ENCODE measurements at places on chromosomes 2 and 18. TPM values are rescaled to one million over a fixed set of nuclear protein-coding genes. Genes with fewer than 3 reads are reported as not detected.

GRCh38 chr2:169727065-169727464, 6.6 kb upstream of the KLHL23 start:
- no peak for DNase-seq
- H3K4me3 ChIP-seq: no peak overlapping the region
- peaks cover 3% of the 10 kb centered on the region for H3K27me3 ChIP-seq
- no peaks in the 10 kb centered on the region for H3K4me1 ChIP-seq

GRCh38 chr2:159609811-159610549, 6.4 kb downstream of the BAZ2B start:
- H3K27me3 ChIP-seq: peaks cover 5% of the 10 kb centered on the region
- DNase-seq: no peak
- H3K36me3 ChIP-seq: no peaks in the 10 kb centered on the region
- H3K27ac ChIP-seq: no peak overlapping the region
- H3K4me1 ChIP-seq: peaks cover 3% of the 10 kb centered on the region
- no peak overlapping the region for H3K4me3 ChIP-seq

- H3K27ac ChIP-seq: no peak overlapping the region
- DNase-seq: no peak
- H3K36me3 ChIP-seq: no peaks in the 10 kb centered on the region
- H3K4me3 ChIP-seq: no peak overlapping the region
- no peaks in the 10 kb centered on the region for H3K4me1 ChIP-seq
Measured at GRCh38 chr2:169185711-169186110, 116.3 kb downstream of the DHRS9 start.

- H3K4me1 ChIP-seq: peaks cover 23% of the 10 kb centered on the region
- no peaks in the 10 kb centered on the region for H3K36me3 ChIP-seq
- DNase-seq: no peak
- peak overlapping the region; percentile 67 for H3K27ac ChIP-seq
- H3K27me3 ChIP-seq: no peaks in the 10 kb centered on the region
Measured at GRCh38 chr18:9066358-9066757, 36.1 kb upstream of the NDUFV2 start.

GRCh38 chr2:240588006-240588655, 1.6 kb downstream of the CAPN10 start:
- no peak for DNase-seq
- peak overlapping the region; percentile 39 for H3K27ac ChIP-seq
- peak overlapping the region; percentile 95 for H3K4me3 ChIP-seq
- H3K4me1 ChIP-seq: peaks cover 30% of the 10 kb centered on the region

Gene GPC1
- 0.83 TPM for total RNA-seq

DNA sequence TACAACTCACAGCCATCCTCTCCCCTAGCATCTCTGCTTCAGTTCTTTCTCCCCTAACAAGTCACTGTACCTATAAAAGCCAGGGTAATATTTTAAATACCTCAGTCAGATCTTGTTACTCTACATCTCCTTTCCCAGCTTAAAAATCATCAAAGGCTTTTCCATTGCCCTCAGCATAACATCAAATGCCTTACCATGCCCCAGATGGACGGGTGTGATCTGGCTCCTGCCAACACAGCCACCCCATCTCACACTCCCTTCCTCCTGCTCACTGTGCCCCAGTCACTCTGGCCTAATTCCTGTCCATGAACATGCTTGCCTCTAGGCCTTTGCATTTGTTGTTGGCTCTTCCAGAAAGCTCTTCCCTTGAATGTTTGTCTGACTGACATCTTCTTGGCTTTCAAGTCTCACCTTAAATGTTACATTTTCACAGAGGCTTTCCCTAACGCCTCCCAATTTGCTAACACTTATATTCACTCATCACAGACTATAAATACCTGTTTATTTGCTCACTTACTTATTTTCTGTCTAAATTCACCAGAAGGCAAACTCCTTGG, 640.9 kb downstream of the NYAP2 start:
- H3K36me3 ChIP-seq: no peaks in the 10 kb centered on the region
- H3K4me3 ChIP-seq: no peak overlapping the region
- H3K27me3 ChIP-seq: peaks cover 15% of the 10 kb centered on the region
- no peak overlapping the region for H3K27ac ChIP-seq
- H3K4me1 ChIP-seq: no peaks in the 10 kb centered on the region

GRCh38 chr2:234603619-234604018, 106.7 kb upstream of the ARL4C start:
- no peak overlapping the region for H3K4me3 ChIP-seq
- H3K4me1 ChIP-seq: no peaks in the 10 kb centered on the region
- H3K27me3 ChIP-seq: peaks cover 6% of the 10 kb centered on the region
- no peak overlapping the region for H3K27ac ChIP-seq
- H3K36me3 ChIP-seq: no peaks in the 10 kb centered on the region

Gene KHK
- total RNA-seq: 6.7 TPM

DNA sequence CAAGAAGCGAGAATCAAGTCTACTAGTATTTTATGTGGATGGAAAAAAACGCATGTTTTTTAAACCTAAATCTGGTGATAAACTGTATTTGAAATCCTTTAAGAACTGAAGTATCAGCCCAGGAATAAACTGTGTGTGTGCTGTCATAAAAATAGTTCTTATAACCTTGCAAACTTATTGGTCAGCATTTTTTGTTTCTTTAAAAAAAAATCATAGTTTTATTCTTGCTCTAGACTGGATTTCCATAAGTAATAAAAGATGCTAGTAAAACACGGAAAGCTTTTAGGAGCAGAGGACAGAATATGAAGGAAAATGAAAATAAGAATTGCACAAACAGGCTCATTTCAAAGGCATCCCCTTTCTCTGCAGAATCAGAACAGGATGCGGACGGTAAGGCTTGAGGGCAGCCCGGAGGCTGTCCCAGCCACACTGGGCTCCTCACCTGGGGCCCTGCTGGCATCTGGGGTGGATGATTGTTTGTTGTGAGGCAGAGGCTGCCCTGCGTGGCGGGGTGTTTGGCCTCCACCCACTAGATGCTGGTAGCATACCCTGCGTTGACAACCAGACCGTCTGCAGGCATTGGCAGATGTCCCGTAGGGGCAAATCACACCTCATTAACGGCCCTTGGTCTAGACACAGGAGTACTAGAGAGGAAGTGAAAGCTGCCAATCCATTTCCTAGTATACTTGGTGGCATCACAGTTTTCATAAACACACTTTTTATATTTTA, 52.5 kb downstream of the MBP start:
- peak; percentile 29 for DNase-seq
- H3K4me3 ChIP-seq: no peak overlapping the region
- peak overlapping the region; percentile 57 for H3K27ac ChIP-seq
- peaks cover 30% of the 10 kb centered on the region for H3K36me3 ChIP-seq

DNA sequence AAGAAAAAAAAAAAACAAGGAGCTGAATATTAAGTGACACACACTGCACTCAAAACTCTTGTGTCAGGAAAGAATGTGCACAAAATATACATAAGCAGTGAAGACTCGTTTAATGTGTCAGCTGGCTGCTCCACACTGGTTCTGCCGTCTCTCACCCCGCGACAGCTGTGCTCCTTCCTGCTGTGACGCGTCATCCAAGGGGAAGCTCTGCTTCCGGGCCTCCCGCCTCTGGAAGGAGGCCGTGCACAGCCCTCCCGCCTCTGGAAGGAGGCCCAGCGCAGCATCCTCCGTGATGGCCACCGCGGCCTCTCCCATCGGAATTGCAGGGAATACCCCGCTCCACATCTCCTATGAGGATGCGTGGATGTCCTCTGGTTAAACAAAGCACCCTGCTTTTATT, 151.0 kb downstream of the HDAC4 start:
- H3K4me1 ChIP-seq: peaks cover 52% of the 10 kb centered on the region
- H3K27ac ChIP-seq: no peak overlapping the region
- no peaks in the 10 kb centered on the region for H3K36me3 ChIP-seq
- no peaks in the 10 kb centered on the region for H3K27me3 ChIP-seq

GRCh38 chr18:79950515-79951341, 725 bp downstream of the SLC66A2 start:
- H3K4me1 ChIP-seq: peaks cover 37% of the 10 kb centered on the region
- H3K27me3 ChIP-seq: no peaks in the 10 kb centered on the region
- peak overlapping the region; percentile 66 for H3K27ac ChIP-seq
- H3K36me3 ChIP-seq: peaks cover 11% of the 10 kb centered on the region

DNA sequence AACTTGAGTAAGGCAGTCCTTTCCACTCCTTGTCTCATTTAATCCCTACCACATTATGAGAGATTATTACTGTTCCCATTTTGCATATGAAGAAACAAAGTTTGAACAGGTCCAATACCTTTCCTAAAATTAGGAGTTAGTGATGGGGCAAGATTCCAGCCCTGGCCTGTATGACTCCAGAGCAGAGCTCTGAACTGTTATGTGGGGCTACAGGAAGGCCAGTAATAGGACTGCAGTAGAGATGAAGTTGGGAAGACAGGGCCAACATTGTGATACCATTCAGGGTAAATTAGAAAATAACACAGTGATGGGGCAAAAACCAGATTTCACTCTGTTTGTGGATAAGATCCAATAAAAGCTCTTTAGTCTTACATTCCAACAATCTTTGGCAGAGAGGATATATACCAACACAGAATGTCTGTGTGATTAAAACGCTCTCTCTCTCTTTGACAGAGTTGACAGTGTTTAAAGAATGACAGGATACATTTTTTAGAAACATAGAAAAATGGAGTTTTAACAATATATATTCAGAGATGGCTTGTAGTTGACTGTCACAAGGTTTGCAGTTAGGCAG, 22.7 kb downstream of the KATNAL2 start:
- H3K36me3 ChIP-seq: no peaks in the 10 kb centered on the region
- peaks cover 3% of the 10 kb centered on the region for H3K27me3 ChIP-seq
- H3K4me1 ChIP-seq: no peaks in the 10 kb centered on the region
- H3K4me3 ChIP-seq: no peak overlapping the region
- no peak overlapping the region for H3K27ac ChIP-seq

GRCh38 chr2:129763966-129764365, 215.5 kb upstream of the RAB6C start:
- no peak for DNase-seq
- H3K27me3 ChIP-seq: peaks cover 2% of the 10 kb centered on the region
- H3K27ac ChIP-seq: no peak overlapping the region

Gene ABCG8
- total RNA-seq: not detected

DNA sequence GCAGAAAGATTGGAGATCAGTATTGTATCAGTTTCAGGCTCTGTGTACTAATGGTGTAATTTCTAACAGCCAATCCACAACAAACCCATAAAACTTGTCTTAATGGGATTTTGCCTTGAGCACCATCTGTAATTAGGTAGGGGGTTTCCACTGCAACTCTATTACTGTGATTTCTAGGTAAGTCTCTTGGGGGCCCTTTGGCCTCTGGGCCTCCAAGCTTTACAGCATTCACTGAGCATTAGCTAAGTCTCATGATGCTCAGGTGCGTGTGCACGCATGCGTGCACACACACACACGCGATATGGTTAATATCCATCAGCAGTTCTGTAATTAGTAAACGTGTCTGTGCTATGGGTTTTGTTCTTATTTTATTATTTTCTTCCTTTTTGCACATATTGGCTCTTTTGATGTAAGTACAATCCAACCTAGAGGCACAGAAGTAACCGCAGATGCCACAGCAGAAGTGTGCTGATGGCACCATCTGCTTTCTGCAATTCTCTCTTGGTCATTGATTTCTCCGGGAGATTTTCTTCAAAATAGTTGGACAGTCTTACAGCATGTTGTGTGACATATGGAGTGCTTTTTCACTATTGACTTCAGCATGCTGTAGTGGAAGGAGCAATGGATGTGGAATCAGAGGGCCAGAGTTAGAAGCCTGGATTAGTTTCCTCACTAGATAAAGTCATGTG, 592.0 kb downstream of the LRRTM4 start:
- no peak overlapping the region for H3K4me3 ChIP-seq
- no peak for DNase-seq
- no peaks in the 10 kb centered on the region for H3K36me3 ChIP-seq
- H3K27ac ChIP-seq: no peak overlapping the region

- H3K4me3 ChIP-seq: no peak overlapping the region
- DNase-seq: no peak
- peaks cover 14% of the 10 kb centered on the region for H3K4me1 ChIP-seq
- peaks cover 17% of the 10 kb centered on the region for H3K27me3 ChIP-seq
- no peaks in the 10 kb centered on the region for H3K36me3 ChIP-seq
Measured at GRCh38 chr2:145415151-145415550, 895.2 kb upstream of the ZEB2 start.

- no peak overlapping the region for H3K27ac ChIP-seq
- no peaks in the 10 kb centered on the region for H3K36me3 ChIP-seq
- no peaks in the 10 kb centered on the region for H3K4me1 ChIP-seq
Measured at GRCh38 chr2:213185147-213185822, 33.9 kb upstream of the IKZF2 start.

Gene HES6
- total RNA-seq: 5.6 TPM

Gene NGEF
- not detected for total RNA-seq

GRCh38 chr2:241560162-241560882, 1.8 kb downstream of the BOK start:
- H3K27ac ChIP-seq: no peak overlapping the region
- peaks cover 34% of the 10 kb centered on the region for H3K27me3 ChIP-seq
- peak overlapping the region; percentile 24 for H3K4me3 ChIP-seq
- peaks cover 4% of the 10 kb centered on the region for H3K36me3 ChIP-seq

GRCh38 chr18:44883671-44884070, 203.0 kb downstream of the SETBP1 start:
- no peaks in the 10 kb centered on the region for H3K36me3 ChIP-seq
- peaks cover 2% of the 10 kb centered on the region for H3K27me3 ChIP-seq
- peaks cover 23% of the 10 kb centered on the region for H3K4me1 ChIP-seq
- H3K4me3 ChIP-seq: no peak overlapping the region
- H3K27ac ChIP-seq: no peak overlapping the region

Gene CD8B
- 319 TPM for total RNA-seq

DNA sequence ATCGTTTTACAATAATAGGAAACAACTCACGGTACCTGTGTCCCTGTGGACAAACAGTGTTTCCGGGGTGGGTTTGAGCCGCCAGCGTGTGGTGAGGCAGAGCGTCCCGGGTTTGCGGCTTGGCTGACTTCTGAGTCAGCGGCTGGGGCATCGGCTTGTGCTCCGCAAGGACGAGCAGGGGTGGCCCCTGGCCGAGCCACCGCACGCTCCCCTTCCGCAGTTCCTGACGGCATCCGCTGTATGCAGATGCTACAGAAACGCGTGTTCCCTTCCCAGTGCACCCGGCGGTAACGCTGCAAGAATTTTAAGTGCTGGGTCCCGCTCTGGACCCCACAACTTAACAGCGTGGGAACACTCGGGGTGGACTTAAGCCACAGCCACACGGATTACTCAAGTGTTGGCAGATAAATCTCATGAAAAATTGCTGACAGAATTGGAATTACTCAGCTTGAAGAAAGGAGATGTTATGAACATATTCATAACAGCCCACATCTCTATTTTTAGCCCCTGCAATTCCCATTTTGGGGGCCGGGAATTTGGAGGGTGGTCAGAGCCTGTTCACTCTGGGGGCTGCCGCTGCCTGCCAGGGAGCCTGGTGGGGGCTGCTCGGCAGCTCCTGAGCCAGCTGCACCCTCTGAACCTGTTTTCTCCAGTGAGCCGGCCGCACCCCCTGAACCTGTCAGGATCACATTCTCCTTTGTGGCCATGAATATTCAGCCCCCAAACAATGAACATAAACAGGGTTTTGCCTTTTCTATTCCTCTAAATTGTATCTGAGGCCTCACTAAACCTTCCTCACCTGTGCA, 12.6 kb upstream of the KCNG2 start:
- H3K4me1 ChIP-seq: no peaks in the 10 kb centered on the region
- H3K4me3 ChIP-seq: no peak overlapping the region
- no peak overlapping the region for H3K27ac ChIP-seq

DNA sequence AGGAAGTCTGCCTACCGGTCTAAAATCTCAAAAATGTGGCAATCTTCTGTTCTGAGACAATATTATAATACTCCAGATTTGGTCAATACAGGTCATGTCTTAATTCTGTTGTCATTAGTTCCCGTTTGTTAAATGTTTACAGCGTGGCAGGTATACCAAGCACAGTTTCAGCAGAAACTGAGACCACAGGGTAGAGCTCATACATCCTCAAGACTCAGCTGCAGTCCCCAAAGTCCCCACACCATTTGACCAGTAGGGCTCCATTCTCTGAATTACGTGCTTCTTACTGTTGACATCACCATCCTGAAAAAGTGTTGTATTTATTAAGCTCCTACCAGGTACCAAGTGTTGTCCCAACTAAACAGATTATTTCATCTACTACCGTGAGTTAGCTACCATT, 157.1 kb downstream of the MC4R start:
- DNase-seq: no peak
- H3K4me3 ChIP-seq: no peak overlapping the region
- H3K4me1 ChIP-seq: no peaks in the 10 kb centered on the region

Gene ABHD1
- 0.36 TPM for total RNA-seq

Gene FSHR
- total RNA-seq: not detected
